ENCODE measurements at places on chromosomes 4 and X.

GRCh38 chrX:38560776-38561125 is 591 bp upstream of the TSPAN7 start:
- peak; percentile 33 for DNase-seq

DNA sequence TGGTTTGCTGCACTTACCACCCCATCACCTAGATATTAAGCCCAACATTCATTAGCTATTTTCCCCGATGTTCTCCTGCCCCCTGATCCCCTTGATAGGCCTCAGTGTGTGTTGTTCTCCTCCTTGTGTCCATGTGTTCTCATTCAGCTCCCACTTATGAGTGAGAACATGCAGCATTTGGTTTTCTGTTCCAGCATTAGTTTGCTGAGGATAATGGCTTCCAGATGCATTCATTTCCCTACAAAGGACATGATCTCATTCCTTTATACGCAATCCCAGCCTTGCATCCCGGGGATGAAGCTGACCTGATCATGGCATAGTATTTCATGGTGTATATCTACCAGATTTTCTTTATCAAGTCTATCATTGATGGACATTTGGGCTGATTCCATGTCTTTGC is 99.0 kb upstream of the DCAF12L2 start:
- DNase-seq: no peak

- no peak for DNase-seq
Observed at GRCh38 chr4:163673848-163674697, 179.6 kb downstream of the TMA16 start.

GRCh38 chr4:108820492-108821350 is 57.9 kb upstream of the ETNPPL start:
- no peak for DNase-seq

DNA sequence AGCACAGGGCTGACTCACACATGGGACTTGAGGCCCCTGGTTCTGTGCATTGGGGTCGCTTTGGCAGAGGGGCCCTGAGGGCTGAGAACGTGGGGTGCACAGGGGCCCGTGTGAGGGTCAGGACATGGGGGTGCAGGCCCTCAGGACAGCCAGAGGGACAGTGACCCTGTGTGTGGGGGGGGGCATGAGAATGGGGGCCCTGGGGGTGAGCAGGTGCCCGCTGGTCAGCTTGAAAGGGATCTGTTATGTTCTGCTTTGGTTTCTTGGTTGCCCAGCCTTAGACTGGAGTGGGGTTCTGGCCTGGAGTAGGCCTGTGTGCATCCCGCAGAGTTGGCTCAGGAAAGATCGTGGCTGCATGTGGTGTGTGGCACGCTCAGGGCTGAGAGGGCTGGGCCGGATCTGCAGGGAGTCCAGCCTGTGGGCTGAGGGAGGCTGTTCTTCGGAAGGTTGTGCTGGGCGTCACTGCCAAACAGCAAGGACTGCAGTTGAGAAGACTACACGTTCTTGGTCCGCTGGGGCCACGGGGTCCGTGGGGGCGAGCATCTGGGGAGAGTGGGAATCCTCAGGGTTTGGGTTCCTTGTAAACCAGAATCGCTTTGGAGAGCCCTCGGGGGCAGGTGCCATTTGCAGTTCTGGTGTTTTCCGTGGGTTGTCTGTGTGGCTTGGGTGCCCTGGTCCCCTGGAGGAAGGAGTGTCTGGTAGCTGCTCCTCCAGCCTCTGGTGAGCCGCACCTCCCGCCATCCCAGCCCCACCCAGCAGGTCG is 15.2 kb upstream of the UVSSA start:
- no peak for DNase-seq

DNA sequence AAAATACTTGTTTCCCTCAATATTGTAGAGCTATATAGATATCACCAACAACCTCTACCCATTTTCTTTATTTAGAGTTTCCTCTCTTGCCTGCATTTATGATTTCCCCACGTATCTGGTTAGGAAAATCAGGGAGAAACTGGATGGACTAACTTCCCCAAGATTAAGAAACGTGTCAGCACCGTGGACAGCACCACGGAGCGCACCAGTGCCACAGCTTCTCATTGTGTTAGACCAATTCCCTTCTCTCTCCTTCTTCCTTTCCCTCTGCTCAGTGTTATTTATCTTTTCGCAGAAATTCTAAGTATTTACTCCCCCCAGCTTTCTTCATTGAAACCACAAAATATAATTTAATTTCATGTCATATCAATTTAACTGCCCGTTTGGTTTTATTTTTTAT is 568.6 kb upstream of the BOD1L1 start:
- no peak for DNase-seq

Measured in NCI-H2171 treated with DMSO at 0.1 percent for 48 hours (cell line).